M059J (cell line): ENCODE measurements at places on chromosomes 5 and 9.

GRCh38 chr5:28710360-28710759 lies 1672.0 kb upstream of the CDH9 start:
- no peak for DNase-seq

GRCh38 chr5:173778784-173779304 lies 109.3 kb upstream of the CPEB4 start:
- no peak for DNase-seq

DNA sequence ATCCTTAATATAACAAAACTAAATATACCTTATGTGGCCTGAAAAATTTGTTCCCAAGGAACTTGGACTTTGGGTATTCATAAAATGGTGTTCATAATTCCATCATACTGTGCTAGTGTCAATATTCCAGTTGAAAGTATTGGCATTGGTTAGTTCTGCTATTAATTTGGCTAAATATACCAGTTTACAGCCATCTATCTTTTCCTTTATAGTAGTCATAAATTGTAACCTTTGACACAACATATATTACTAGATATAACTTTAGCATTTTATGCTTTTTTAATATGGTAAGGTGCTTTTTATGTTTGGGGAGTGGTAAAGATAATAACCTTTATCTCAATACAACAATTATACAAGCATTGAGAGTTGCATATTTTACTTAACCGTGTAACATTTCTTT lies 23.7 kb downstream of the SPATA31D1 start:
- DNase-seq = no peak

- DNase-seq = no peak
Measured at GRCh38 chr9:136654820-136655535, 7.7 kb upstream of the EGFL7 start.

DNA sequence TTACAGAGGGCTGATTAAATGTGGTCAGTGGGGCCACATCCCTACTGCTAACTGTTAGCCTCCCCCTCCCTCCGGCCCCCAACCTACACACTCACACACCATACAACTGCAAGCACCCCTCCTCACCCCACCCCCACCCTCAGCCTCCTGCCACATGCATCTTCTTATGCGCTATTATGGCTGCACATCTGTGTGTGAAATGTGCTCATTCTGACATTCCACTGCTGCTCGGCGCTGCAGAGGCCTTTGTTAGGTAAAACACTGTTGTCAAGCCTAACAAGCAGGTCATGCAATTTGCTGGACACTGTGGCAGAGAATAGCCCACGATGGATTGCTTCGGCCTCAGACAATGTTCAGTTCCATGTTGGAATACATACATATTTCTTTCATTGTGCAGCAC lies 173.6 kb downstream of the NR2F1-AS1 start:
- DNase-seq = no peak

DNA sequence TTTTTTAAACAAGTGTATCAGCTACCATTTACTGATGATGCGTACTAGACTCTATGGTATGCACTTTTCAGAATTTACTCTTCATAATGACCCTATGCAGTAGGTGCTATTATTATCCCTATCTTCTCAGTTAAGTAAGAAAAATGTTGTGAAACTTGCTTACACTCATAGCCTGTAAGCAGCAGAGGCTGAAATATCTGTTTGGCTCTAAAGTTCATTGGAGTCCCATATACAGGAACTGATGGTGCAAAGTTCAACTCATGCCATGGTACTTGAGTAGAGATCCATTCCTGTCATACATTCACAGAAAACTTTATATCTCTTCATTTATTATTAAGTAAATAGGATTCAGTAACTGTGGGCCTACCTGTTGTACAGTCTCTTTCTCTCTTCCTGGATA lies 41.4 kb upstream of the CCDC112 start:
- no peak for DNase-seq

GRCh38 chr5:159783726-159784247 lies 132.5 kb upstream of the ADRA1B start:
- DNase-seq = no peak
